NCI-H748 treated with DMSO at 0.1 percent for 48 hours (cell line): ENCODE measurements at places on chromosomes 2 and 18.

DNA sequence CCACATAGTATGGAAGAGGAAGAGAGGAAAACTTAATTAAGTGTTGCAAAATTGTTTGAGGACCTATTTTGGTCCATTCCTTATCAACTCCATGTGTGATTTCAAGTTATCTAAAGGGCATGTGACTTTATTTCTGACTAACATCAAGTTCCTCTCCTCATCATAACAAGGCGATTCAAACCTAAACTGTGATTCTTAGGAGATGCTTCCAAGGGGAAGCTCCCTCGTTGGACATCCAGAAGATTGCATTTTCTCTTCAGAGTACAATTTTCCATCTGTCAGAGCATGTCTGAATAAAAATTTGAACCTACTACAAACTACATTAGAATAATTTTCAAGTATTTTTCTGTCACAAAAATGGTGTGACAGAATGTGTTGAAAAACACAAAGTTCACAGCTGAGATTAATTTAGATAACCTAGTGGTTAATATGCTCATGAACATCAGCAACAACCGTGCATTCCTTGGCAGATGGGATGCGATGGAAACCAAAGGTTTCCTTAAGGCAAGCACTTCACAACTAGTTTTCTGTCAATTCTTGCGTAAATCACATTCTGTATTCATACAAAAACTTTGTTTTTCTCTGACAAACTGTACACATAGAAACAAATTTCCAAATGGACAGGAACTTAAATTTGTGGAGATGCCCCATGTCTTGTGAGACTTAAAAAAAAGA is 4.2 kb downstream of the SFT2D3 start:
- no peak for DNase-seq

DNA sequence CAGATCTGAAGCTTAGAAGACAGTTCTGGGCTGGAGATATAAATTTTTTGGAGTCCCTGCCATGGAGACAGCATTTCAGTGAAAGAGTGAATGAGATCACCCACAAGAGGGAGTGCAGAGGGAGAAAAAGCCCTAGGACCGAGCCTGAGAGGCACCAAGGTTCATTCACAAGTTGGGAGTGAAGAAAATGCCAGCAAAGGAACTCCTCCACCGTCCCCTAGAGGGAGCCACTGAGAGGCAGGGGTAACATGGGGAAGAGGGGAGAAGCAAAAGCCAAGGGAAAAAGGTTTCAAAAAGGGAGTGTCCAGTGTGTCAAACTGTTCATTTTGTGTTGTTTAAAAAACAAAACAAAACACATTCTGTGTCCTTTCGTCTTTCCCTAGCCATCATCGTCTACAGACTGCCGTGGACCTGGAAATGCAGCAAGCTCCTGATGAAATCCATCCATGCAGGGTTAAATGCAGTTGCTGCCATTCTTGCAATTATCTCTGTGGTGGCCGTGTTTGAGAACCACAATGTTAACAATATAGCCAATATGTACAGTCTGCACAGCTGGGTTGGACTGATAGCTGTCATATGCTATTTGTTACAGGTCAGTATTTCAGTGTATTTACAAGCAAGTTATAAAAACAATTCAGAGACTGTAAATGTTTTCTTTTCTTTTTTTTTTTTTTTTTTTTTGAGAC is 19.1 kb downstream of the CYBRD1 start:
- peak; percentile 74 for DNase-seq

GRCh38 chr18:59065684-59066083 is 74.0 kb upstream of the SEC11C start:
- DNase-seq, result peak; percentile 89

GRCh38 chr2:67070826-67071225 is 326.3 kb upstream of the ETAA1 start:
- no peak for DNase-seq

DNA sequence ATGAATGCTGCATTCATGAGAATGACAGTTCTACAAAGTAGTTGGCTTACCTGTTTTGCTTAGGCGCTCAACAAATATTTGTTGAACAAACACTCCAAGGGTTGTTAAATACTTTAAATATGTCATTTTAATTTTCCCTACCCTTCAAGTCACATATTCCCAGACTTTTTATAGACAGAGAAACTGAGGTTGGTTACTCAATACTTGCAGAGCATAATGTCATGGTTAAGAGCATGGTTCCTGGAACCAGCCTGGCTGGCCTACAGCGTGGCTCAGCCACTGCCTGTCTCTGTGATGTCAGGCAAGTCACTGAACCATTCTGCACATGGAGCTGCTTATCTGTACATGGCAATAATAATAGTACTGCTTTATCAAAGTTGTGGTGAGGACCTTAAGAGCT is 120.0 kb upstream of the STK17B start:
- no peak for DNase-seq
